ENCODE measurements at places on chromosomes 7 and 10.

- no peak for DNase-seq
Observed at GRCh38 chr7:147276783-147277370, 1160.3 kb downstream of the CNTNAP2 start.

GRCh38 chr10:116121640-116122525 lies 151.1 kb downstream of the GFRA1 start:
- no peak for DNase-seq

GRCh38 chr10:62887642-62888041 lies 71.5 kb upstream of the EGR2 start:
- DNase-seq, result no peak

DNA sequence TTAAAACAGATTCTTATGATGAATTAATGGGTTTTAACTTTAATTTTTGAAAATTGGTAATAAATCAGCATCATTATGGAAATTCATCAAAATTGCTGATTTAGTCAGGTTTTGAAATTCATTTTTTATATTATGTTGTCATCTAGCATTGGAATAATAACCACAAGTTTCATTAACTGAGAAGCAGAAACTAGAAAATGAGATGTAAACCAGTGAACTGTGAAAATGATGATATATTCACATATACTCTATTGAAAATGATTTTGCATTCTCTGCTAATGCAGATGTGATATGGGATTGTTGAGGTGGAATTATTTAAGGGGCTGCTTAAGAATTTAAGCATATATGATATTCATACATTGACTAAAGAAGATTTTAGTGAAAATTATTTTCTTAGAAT lies 316.1 kb upstream of the FZD1 start:
- no peak for DNase-seq

GRCh38 chr7:6294839-6295238 lies 22.4 kb upstream of the CYTH3 start:
- no peak for DNase-seq

- DNase-seq, result no peak
Observed at GRCh38 chr10:127153181-127153580, 43.2 kb downstream of the INSYN2A start.

DNA sequence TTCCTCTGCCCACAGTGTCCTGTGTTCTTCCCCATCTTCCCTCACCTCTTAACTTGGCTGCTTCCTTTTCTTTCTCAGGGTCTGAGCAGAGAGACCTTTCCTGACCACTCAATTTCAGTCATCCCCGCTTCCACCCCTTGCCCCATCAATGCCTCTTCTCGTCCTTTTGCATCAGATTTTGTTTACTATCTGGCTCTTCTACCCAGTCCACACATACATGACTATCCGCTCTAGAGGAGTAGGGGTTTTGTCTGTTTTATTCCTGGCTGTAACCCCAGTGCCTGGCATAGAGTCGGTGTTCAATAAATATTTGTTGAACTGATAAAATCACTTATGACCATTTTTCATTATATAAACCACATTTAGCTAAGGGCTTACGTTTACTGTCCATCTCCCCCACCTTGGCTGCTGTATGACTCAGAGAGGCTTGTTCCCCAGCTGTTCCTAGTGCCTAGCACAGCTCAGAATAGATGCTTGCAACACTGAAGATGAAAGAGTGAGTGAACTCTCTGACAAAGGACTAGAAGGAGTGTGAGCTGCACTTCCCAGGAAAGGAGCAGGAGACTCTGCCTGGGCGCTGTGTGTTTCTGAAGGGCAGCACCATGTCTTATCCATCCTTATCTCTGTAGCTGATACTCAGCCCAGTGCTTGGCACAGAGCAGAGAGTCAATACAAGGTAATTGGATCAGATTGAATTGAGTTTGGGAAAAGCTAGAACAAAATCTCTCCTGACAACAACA lies 21.9 kb downstream of the ARID5B start:
- DNase-seq, result no peak

GRCh38 chr7:106175507-106175906 lies 63.4 kb upstream of the SYPL1 start:
- DNase-seq, result no peak

DNA sequence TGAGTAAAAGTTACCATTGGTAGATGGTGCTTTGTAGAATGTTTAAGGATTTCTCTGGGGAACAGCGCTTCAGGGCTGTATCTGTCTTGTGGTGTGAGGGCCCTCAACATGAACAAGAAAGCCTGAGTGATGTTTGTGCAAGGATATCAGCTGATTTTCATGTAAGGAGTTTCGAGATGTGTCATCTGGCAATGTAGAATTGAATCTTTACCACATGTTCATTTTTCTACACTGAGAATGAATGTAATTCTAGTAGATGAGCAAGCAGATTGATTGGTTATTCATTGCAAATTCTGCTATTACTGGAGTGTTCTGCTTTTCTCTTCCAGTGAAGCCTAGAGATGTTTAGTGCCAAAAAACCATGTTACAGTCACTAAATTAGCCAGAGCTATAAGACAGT lies 87.7 kb downstream of the ST7 start:
- DNase-seq, result no peak

DNA sequence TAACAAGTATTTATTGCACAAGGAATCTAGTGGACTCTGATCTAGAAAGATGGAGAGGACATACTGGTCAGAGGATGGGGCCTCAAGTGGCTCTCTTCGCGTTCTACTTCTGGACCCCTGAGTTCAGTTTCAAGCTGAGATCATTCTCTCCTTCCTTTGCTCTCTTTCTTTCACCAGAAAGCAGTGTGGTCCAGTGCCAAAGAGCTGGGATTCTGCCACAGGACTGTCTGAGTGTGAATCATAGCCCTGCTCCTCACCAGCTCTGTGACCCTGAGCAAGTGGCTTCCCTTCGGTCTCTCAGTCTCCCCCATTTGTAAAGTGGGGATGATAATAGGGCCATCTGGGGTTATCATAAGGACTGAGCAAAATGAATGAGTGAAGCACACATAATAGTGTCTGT lies 715.2 kb downstream of the SUGCT start:
- no peak for DNase-seq
